ENCODE measurements at places on chromosomes 4 and X. TPM values are rescaled to one million over a fixed set of nuclear protein-coding genes. Genes with fewer than 3 reads are reported as not detected.

The NOX1 gene
- not detected for total RNA-seq

The DDX60 gene
- 115 TPM for total RNA-seq

The MAP9 gene
- total RNA-seq = 7.0 TPM

The BEX1 gene
- not detected for total RNA-seq

The AR gene
- not detected for total RNA-seq

The DDIT4L gene
- total RNA-seq = not detected

The GPC4 gene
- total RNA-seq = not detected

The UBA6 gene
- total RNA-seq = 90.8 TPM

The PABPC4L gene
- total RNA-seq = not detected

The RNF128 gene
- not detected for total RNA-seq

The POF1B gene
- total RNA-seq = not detected

The ASB5 gene
- total RNA-seq = not detected
